RCC 7860 (cell line): ENCODE measurements at places on chromosomes 6 and 20.

- DNase-seq: no peak
Measured at GRCh38 chr6:106396426-106397220, 36.1 kb downstream of the CRYBG1 start.

DNA sequence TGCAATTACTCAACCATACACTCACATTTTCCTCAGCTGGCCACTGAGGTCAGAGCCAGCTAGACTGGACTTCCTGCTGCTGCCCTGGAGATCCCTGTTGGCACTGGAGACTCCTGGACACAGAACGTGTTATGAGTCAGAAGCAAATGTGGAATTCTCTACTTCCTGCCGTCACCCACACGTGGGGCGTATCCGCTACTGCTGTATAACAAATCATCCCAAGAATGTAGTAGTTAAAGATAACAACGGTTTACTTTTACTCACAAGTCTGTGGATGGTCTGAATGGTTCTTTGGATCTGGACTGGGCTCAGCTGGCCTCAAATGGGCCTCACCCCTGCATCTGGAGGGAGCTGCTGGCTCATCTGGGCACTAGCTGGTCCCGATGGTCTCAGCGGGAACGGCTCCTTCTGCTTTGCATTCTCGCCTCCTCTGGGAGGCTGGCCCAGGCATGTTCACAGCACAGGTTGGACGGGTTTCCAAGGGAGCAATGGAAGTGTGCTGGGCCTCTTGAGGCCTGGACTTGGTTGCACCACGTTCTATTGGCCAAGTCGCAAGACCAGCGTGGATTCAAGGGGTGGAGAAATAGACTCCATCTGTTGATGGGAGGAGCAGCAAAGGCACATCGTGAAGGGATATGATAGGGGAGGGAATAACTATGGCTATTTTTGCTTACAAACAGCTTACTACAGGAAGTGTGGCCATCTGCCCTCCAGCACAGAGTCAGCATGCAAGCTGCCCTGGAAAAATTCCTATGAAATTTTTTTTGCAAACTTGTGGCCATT, 118.5 kb downstream of the SNX5 start:
- peak; percentile 92 for DNase-seq

DNA sequence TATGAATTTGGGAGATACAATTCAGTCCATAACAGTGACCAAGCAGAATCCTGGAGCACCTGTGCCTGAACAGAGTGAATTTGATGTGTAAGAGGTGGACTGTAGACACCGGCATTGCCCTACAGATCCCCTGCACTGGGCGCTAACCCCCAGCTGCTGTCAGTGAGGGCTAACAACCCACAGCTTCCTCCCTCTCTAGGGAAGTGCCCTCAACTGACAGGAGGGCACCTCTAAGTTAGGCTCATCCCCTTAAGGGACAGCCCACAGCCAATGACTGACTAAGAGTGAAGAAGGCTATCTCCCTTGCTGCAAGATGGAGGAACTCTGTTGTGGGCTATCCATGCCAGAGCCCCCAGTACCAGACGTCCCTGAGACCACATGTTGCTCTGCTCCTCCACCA, 15.3 kb upstream of the BPIFB1 start:
- DNase-seq: no peak

- DNase-seq: no peak
Measured at GRCh38 chr6:10355115-10355702, 59.7 kb downstream of the TFAP2A start.

DNA sequence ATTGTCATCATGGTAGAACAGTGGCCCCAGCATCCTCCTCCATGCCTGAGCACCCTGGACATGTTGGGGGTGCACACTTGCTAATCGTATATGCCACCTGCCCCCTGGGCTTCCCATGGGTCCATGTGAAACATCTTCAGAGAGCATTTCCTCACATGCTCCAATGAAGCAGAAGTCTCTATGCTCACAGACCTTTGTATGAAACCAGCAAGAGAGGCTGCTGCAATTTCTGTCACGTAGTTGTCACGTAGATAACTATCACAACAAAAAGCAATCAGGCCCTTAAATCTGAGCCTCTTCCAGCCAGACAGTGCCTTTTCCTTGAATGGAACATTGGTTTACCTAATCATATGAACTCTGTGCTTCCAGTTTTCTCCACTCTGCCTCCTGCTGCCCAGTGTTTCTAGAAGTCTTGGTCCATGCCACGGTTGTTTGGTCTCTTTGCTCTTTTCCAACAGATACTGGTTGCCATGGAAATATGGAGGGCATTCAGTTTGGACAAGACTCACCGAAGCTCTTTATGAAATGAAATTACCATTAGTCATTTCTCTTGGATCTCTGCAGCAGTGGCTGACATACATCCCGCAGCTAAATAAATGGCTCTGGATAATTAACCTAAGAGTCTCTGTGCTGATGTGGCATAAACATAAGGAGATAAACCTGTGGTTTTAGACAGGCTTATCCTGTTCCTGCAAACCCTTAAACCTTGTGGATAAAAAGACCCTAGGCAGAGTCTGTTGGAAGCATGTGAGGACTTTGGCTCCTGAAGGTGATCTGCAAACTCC, 172.8 kb upstream of the SYNDIG1 start:
- DNase-seq: no peak

DNA sequence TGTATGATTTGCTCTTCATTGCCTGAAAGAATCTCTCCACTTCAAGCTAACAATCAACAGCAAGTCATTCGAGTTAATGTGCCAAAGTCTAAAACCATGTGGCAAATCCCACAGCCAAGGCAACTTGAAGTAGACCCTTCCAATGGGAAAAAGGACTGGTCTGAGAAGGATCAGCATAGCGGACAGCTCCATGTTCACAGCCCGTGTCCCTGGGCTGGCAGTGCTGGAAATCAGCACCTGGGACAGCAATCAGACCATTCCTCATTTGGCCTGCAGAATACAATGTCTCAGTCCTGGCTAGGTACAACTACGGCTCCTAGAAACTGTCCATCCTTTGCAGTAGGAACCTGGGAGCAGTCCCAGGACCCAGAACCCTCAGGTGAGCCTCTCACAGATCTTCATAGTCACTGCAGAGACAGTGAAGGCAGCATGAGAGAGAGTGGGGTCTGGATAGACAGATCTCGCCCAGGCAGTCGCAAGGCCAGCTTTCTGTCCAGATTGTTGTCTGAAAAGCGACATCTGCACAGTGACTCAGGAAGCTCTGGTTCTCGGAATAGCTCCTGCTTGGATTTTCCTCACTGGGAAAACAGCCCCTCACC, 1.1 kb downstream of the GJA10 start:
- DNase-seq: no peak

DNA sequence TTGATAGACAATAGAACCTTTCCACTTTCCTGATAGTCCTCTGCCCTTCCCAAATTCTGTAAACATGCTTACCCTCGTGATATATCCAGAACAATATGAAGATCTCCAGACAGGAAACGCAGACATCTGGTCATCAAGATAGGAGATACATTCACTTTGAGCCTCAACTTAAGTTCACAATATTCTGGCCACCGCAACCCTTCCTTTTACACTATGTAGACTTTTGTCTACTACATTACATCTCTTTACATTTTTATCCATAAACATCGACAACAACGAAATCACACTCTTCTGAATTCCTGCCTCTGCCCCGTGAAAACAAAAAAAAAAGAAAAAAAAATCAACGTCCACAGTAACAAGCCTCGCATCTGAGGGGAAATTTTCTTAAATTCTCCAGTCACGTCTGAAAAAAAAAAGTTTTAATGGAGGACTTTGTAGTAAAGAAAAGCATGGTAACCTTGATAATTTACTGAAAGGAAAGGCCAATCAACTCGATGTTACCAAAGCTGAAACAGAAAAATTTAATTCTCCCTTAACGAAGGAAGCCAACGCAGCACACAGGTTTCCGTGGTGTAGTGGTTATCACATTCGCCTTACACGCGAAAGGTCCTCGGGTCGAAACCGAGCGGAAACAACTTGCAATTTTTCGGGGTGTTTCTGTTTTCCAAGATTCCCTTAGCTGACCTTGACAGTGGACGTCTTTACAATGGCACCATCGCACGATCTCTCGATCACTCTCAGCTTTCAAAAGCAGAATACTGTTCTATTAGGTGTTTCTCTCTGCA, 21.8 kb downstream of the POM121L2 start:
- no peak for DNase-seq

DNA sequence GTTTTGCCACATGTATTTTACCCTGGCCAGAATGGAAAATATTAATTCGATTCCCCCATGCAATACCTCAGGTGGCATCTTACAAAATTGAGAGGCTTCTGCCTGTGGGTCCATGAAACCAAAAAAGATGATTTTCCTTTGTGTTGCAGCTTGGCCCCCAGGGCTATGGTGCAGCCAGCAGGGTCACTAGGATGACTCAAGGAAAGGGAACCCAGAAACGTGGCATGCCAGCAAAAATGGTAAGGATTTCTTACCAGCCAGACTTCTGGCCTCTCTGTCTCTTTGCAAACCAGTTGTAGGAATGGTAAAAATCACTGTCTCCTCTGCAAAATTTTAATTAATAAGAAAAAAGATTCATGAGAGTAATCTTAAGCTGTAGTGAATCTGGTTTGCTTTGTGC, 11.6 kb upstream of the TAAR9 start:
- DNase-seq: no peak

DNA sequence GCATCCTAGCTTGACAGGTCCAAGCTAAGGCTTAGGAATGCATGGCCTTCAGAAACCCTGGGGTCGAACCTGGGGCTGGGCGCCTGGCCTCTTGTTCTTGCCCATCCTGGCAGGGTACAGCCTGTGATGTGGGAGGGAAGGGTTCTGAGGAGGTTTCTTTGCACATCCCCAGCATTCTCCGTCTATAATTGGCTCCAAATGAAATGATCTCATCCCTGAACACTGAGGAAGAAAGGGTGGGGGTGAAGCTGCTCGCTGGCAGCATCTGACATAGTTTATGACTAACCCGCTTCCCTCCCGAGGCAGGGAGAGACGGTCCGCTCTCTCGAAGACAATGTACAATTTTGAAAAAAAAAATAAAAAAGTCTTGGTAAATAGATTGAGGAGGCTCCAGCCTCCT, 67.1 kb upstream of the ZNFX1 start:
- peak; percentile 87 for DNase-seq

DNA sequence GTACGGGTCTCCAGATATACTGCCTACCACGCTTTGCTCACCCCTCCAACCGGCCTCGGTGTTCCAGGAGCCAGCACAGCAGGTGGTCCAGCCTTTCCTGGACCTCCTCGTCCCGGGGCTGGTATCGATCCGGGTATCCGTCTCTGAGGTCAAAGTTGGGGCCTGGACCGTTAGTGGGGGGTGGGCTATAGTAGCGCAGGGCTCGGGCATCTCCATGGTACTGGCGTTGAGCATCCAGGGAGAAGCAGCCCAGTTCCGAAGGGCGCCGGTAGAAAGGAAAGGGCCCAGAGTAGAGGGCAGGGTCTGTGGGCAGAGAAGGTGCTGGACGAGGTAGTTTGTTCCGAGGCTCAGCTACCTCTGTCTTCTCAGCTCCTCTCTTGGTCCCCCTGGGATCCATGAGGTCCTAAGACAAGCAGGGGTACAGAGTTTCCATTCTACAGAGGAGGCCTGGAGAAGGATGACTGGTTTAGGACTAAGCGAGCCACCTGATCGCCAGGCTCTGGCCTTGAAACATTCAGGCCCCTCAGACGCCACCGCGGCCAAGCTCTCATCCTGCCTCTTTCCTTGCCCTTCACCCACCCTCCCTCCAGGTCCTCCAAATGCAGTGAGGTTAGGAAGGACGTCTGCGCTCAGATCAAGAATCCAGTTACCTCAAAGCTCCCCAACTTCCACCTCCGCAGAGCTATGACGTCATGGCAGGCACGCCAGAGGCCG, 502 bp downstream of the DXO start:
- DNase-seq: no peak

DNA sequence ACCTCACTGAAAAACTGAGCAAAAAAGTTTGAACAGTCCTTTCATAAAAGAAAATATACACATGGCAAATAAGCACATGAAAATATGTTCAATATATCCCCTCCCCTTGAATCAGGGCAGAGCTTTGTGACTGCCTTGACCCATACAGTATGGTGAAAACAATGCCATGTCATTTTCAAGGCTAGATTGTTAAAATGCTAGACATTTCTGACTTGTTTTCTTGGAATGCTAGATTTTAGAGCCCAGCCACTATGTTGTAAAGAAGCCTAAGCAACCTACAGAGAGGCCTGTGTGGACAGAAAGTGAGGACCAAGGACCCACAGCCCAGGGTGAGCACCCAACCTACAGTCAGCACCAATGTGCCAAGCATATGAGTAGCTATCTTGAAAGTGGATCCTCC, 17.1 kb upstream of the ASF1A start:
- no peak for DNase-seq

DNA sequence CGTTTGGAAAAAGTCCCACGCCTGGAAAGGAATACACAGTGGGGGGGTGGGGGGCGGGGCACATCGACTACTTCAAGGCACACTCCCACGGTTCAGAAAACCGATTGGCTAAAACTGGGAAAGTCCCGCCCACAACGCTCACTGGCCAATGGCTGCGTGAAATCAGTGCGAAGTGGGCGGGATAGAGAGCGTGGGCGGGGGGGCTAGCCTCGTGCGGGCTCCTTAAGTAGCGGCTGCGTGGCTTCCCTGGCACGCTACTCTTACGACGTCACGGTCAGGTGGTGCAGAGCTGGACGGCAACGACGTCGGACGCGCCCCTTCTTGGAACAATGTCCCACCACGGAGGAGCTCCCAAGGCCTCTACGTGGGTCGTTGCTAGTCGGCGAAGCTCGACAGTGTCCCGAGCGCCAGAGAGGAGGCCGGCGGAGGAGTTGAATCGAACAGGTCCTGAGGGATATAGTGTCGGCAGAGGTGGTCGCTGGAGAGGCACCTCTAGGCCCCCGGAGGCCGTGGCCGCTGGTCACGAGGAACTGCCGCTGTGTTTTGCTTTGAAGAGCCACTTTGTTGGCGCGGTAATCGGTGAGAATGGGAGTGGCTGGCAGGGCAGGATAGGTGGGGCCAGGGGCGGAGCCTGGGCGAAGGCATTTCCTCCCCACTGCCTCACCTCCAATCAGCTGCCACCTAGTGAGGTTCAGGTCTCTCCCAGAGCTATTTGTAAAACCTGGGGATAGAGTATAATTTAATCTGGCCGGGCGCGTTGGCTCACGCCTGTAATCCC, at the start of gene DDX43:
DDX43 (plus strand) TSS at position 252 of the 778 bp plus-strand sequence; CDS start at position 330, 78 bp downstream.
- DNase-seq: no peak

DNA sequence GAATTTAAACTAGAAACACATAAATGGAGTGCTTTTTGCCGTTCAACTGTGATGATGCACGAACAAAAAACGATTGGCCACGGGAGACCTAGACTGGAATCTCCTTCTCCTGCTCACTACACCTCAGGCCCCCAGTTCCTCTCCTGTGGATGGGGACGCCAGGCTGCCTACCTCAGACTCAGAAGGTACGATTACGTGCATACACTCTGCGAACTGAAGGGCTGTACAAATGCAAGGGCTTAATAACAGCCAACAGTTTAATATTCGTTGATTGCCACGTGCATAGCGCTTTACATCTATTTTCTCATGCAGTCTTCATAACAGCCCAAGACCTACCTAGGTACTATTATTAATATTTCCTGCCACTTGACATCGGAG, 495 bp upstream of the ARMC2 start:
- no peak for DNase-seq

- DNase-seq: no peak
Measured at GRCh38 chr6:169801396-169802160, 50.2 kb downstream of the ERMARD start.

DNA sequence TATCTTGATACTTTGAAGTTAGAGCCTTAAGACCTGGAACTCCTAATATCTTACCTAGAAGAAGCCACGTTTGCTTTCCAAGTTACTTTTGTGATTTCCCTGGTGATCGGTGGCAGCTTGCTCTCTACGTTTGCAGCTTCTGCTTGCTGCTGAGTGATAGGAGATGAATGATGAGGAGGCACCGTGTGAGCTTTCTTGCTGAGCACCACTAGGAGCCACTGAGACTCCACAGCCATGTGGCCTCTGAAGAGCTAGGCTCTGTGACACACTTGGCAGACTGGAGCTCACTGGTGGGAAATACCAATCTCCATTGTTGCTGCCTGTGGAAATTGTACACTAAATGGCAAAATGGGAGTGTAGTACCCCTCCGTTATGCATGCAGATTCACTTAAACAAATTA, 161.8 kb downstream of the IBTK start:
- no peak for DNase-seq
